Aorta (tissue), 5 donors: ENCODE measurements at places on chromosomes 3 and 15. TPM values are rescaled to one million over a fixed set of nuclear protein-coding genes. Genes with fewer than 3 reads are reported as not detected.

Gene CPEB1
- 1.1 TPM for total RNA-seq

Gene SLC15A2
- 1.4 TPM for total RNA-seq

Gene LCMT2
- 7.5 TPM for total RNA-seq

Gene ZMYND10
- 0.96 TPM for total RNA-seq

Gene CTXN2
- not detected for total RNA-seq

Gene SLITRK3
- 0.24 TPM for total RNA-seq

Gene GRK7
- 0.23 TPM for total RNA-seq

Gene DPPA2
- not detected for total RNA-seq

Gene SNTN
- not detected for total RNA-seq

Gene GRAMD1C
- total RNA-seq, result 2.7 TPM

Gene NECTIN3
- 30.1 TPM for total RNA-seq

DNA sequence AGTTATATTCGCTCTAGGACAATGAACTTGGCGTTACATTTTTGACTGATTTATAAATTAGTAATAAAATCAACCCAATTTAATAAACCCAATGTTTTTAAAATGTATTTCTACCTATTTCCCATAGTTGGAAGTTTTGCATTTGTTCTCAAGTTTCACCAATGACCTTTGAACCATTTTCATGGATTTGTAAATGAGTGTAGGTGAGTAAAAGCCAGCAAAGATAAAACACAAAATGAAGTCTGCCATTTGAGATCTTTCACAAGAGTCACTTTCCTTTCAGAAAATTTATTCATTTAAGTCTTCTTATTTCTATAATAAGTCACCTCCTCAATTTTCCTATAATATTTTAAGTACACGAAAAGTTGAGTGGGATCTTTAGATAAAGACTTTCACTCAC lies 92.1 kb downstream of the MEIS2 start:
- no peak for DNase-seq
- no peaks in the 10 kb centered on the region for H3K4me1 ChIP-seq
- H3K27me3 ChIP-seq, result no peaks in the 10 kb centered on the region

DNA sequence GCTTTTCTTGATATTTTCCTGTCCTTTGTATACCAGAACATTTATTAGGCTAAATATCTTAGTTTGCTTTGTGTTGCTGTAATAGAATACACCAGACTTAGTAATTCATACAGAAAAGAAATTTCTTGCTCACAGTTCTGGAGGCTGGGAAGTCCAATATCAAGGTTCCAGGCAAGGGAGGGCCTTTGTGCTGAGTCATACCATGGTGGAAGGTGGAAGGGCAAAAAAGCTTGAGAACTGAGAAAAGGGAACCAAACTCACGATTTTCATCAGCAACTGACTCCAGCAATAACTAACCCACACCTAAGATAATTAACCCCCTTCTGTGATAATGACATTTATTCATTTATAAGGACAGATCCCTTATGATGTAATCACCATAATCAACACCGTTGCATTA lies 496.9 kb upstream of the SUCLG2 start:
- H3K4me3 ChIP-seq, result no peak overlapping the region
- no peaks in the 10 kb centered on the region for H3K36me3 ChIP-seq
- DNase-seq, result no peak
- H3K4me1 ChIP-seq, result no peaks in the 10 kb centered on the region

- no peaks in the 10 kb centered on the region for H3K4me1 ChIP-seq
- H3K27ac ChIP-seq, result no peak overlapping the region
- no peaks in the 10 kb centered on the region for H3K27me3 ChIP-seq
- H3K36me3 ChIP-seq, result no peaks in the 10 kb centered on the region
- no peak overlapping the region for H3K4me3 ChIP-seq
These were observed 49.1 kb downstream of the C2CD4A start for GRCh38 chr15:62115847-62116246.

DNA sequence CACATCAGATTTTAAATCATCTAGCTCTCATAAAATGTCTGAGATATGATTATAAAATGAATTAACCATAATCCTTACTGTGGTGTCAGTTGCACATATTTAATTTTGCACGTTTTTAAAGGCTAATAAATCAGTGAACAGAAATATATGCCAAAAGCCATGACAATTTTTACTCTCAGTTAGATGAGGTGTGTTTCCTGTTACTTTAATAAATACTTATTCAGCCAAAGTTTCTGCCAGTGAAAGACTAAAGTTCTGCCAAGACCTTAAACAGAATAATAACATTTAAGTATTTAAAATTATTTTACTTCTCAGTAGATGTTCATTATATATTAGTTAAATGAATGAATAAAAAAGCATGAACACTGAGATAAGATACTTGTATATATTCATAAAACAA lies 1150.1 kb downstream of the NAALADL2 start:
- no peaks in the 10 kb centered on the region for H3K4me1 ChIP-seq
- H3K27ac ChIP-seq, result no peak overlapping the region
- no peak for DNase-seq
- H3K36me3 ChIP-seq, result no peaks in the 10 kb centered on the region
- no peaks in the 10 kb centered on the region for H3K27me3 ChIP-seq

- H3K36me3 ChIP-seq, result no peaks in the 10 kb centered on the region
- no peak overlapping the region for H3K4me3 ChIP-seq
- no peak for DNase-seq
These were observed 581.7 kb downstream of the DIPK2A start for GRCh38 chr3:144553301-144553700.

DNA sequence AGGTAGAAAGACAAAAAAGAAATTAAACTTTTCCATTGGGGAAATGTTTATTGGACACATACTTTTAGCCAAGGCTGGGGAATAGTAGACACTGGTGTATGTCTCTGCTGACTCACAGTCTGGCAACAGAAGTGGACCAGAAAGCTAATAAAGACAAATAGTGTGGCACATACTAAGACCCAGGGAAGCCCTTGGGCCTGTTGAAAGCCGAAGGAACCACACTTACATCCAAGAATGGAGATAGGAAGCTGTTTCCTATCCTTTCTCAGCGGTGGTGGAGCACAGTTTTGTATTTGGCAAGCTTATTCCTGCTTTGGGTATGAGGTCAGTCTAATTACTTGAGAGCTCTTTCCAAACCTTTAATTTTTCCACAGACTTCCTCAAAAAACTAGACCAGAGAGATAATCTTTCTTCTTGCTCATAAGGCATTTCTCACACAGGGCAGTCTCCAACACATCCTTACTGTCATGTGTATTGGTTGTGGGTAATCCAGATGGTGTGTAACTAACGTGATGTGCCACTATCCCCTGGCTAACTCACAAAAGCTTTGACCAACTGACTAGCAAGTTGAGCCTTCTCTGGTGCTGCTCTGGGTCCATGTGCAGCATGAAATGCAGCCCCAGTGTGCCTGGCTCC lies 279.1 kb upstream of the IGF1R start:
- H3K4me1 ChIP-seq, result no peaks in the 10 kb centered on the region
- H3K27ac ChIP-seq, result no peak overlapping the region
- no peaks in the 10 kb centered on the region for H3K36me3 ChIP-seq
- no peaks in the 10 kb centered on the region for H3K27me3 ChIP-seq
- no peak overlapping the region for H3K4me3 ChIP-seq
- DNase-seq, result no peak

- no peak for DNase-seq
- peaks cover 12% of the 10 kb centered on the region for H3K36me3 ChIP-seq
- H3K27me3 ChIP-seq, result no peaks in the 10 kb centered on the region
- H3K27ac ChIP-seq, result no peak overlapping the region
These were observed 54.7 kb downstream of the FEM1B start for GRCh38 chr15:68332266-68332665.

DNA sequence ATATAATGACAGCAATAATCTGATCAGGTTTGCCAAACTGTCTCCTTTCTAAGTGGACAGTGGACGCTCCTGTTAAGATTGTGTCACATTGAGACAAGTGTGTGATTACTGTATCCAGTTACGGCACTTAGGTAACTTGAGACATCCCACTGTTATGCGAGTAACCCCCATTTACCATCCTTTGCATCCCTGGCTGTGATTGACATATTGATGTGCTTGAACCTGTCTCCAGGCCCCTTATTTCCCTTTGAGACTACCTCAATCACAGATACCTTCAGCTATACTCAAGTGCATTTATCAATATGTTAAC lies 785.2 kb downstream of the NR2F2 start:
- H3K27ac ChIP-seq, result no peak overlapping the region
- no peak overlapping the region for H3K4me3 ChIP-seq
- no peaks in the 10 kb centered on the region for H3K36me3 ChIP-seq
- no peaks in the 10 kb centered on the region for H3K27me3 ChIP-seq

DNA sequence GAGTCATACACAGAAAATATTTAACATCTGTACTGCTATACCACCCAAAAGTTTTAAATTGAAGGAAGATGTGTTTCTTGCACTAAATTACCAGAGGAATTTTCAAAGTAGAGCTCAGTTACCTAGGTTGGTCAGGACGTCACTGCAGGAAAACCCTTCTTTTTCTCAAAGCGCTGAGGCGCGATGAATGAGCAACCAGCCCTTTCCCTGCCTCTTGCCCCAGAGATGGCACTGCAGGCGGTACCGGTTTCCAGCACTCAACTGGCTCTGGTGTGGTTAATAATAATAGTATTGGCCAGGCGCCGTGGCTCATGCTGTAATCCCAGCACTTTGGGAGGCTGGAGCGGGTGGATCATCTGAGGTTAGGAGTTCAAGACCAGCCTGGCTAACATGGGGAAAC lies 49.3 kb downstream of the HES1 start:
- no peaks in the 10 kb centered on the region for H3K4me1 ChIP-seq
- H3K27ac ChIP-seq, result no peak overlapping the region
- no peaks in the 10 kb centered on the region for H3K27me3 ChIP-seq
- no peak for DNase-seq

DNA sequence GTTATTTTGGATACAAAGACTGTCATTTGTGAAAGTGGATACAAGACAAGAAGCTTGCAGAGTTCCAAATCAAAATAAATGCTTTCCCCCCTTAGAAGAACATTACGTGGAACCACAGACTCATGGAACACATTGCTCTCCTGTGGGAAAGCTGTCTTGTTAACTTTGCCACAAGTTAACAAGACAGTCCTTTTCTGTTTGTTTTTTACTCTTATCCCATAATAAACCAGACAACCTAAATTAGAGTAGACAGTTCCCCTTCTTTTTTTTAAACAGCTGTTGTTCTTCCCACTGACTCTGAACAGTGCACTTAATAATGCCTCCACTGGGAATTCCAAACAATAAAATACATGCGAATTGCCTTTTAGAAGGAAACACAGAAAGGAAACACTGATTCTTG lies 255.3 kb upstream of the UBE2E2 start:
- DNase-seq, result no peak
- H3K27me3 ChIP-seq, result no peaks in the 10 kb centered on the region
- H3K27ac ChIP-seq, result no peak overlapping the region
- no peak overlapping the region for H3K4me3 ChIP-seq
- no peaks in the 10 kb centered on the region for H3K36me3 ChIP-seq

GRCh38 chr3:42213417-42213816 lies 52.6 kb downstream of the CCK start:
- H3K27ac ChIP-seq, result no peak overlapping the region
- H3K4me3 ChIP-seq, result no peak overlapping the region
- H3K27me3 ChIP-seq, result no peaks in the 10 kb centered on the region
- H3K4me1 ChIP-seq, result no peaks in the 10 kb centered on the region

DNA sequence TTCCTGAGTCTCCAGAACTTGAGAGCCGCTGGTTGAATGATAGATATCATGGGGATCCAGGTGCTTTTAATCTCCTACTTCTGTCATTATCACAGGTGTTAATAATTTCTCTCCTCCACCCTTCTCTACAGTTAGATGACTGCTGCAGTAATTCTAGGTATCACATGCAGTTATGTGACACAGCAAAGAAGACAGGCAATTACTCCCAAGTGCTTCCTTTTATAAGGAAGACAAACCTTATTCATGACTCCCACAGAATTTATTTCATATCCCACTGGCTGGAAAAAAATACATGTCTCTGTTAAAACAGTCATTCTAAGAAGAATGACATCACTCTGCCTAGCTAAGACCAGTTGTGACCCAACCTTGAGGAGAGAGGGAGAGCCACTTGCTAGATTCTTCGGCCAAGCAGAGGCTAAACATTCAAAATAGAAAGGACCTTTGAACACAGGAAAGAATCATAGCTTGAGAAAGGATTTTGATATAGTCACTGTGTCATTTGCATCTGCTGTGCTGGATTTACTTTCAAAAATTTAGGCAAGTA lies 500.6 kb downstream of the SI start:
- H3K36me3 ChIP-seq, result no peaks in the 10 kb centered on the region
- DNase-seq, result no peak
- H3K4me3 ChIP-seq, result no peak overlapping the region

DNA sequence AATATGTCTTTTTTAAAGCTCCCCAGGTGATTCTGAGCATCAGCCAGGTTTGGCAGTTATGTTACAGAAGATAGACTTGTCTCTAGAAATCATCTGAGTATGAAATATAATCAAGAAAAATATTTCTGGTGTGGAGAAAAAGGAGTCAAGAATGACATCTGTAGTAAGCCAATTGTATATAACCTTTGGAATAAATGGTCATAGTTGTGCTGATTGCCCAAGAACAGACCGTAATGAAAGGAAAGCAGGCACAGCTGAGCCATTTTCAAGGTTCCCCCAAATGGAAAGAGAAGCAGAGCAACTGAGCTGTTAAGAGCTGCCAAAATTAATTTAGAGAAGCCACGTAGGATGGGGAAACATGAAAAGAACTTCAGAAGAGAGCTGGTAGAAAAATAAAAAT lies 26.6 kb downstream of the GOLM2 start:
- no peak for DNase-seq
- H3K27ac ChIP-seq, result no peak overlapping the region
- no peak overlapping the region for H3K4me3 ChIP-seq
- no peaks in the 10 kb centered on the region for H3K27me3 ChIP-seq
- no peaks in the 10 kb centered on the region for H3K36me3 ChIP-seq

GRCh38 chr15:33872416-33873106 lies 95.7 kb upstream of the CHRM5 start:
- peaks cover 3% of the 10 kb centered on the region for H3K36me3 ChIP-seq
- no peak overlapping the region for H3K27ac ChIP-seq
- H3K4me1 ChIP-seq, result no peaks in the 10 kb centered on the region
- no peak overlapping the region for H3K4me3 ChIP-seq
- no peak for DNase-seq

DNA sequence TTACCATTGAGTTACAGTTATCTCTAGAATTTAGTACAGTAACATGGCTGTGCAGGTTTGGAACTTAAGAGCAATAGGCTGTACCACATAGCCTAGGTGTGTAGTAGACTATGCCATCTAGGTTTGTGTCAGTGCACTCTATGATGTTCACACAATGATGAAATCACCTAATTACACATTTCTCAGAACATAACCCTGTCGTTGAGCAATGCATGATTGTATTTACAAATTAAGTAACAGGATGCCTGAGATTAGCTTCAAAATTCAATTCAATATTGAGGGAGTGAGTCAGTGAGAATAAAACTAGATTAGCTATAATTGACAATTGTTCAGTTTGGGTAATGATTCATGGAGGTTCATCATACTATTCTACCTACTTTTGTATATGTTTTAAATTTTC lies 633.8 kb downstream of the IGSF11 start:
- no peak for DNase-seq
- no peaks in the 10 kb centered on the region for H3K36me3 ChIP-seq
- H3K27me3 ChIP-seq, result no peaks in the 10 kb centered on the region
- H3K4me1 ChIP-seq, result no peaks in the 10 kb centered on the region
- H3K27ac ChIP-seq, result no peak overlapping the region
- H3K4me3 ChIP-seq, result no peak overlapping the region
